Breast epithelium (tissue), 4 donors: ENCODE measurements at places on chromosomes 13 and 19.

- DNase-seq, result peak; percentile 83
Observed at GRCh38 chr19:48635263-48635965, 1.8 kb downstream of the DBP start.

DNA sequence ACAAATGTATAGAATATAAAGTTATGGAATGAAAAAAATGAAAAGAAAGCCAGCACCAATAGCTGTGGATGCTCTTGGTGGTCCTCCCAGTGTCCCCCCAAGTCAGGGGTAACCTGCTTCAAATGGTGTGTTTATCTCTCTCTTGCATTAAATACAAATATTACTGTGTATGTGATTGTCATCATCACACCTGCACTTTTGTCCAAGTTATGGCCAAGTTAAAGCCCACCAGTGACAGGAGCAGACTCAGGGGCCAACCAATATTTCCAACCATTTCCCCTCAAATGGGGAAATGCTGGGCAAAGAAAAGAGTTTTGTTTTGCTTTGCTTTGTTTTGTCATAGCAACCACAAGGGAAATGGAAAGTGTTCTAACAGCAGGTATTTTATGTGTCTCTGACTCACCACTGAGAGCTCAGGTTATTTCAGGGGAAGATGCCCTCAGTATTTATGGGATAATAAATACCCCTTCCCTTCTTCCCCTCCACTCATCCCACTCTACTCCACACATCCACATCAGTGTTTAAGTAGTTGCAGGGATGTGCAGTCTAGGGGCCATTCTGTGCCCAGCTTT lies 133.6 kb downstream of the COL4A1 start:
- DNase-seq, result no peak

DNA sequence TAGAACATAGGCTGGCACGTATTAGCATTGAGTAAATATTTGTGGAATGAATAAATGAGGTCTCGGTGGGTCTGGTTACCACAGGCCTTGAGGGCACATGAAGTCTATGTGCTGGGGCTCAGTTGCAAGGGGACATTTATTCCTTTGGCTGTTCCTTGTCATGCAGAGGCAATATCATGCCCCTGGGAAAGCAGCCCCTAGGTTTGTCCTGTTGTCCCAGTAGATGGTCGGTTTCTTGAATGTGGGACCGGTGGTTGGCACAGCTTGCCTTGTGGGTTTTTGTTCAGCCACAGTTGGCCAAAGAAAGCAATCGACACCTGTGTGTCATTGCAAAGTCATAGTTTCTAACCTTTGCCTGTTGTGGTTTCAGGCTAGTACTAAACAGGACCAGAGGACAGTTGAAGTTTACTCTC lies 24.7 kb upstream of the GPR183 start:
- DNase-seq, result no peak

DNA sequence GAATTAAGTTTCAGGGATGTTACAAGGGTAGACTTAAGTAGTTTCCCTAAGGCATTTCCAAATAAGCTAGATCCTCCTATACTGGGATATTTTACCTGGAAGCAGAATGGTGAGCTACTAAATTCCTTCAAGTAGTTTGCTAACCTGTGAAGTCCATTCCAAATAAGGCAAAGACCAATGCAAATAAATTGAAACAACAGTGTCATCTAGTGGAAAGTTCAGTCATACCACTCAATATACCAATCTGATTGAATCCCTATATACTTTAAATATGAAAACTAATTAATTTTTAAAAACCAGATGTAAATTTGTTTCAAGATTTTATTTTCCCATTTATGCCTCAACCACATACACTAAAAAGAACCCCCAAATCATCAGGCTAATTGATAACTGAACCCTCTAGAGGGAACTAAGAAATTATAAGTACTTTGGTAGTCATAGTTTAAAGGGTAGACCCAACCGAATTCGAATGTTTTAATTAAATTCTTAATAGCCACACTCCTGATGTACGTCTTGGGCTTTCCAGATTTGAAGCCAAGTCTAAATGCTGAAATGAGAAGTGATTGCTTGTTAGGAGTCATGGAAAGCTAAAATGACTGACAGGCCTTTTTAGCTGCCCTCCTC lies 223.7 kb downstream of the TBC1D4 start:
- DNase-seq, result no peak
